Psoas muscle (tissue), 8 donors: ENCODE measurements at places on chromosomes 4 and X.

DNA sequence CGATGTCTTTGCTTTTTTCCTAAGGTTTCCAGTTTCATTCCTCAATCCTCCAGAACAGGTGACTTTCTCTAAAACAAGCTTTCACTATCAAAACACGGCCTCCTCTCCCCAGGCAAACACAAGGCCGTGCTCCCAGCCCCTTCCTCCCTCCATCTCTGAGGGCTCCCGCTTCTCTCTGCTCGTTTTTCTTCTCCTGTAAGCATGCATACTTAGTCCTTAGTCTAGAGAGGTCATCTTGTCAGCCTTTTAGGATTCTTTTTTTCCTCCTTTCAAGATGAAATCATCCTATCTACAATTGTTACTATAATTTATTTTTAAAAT, 18.7 kb downstream of the DCTD start:
- DNase-seq, result no peak

DNA sequence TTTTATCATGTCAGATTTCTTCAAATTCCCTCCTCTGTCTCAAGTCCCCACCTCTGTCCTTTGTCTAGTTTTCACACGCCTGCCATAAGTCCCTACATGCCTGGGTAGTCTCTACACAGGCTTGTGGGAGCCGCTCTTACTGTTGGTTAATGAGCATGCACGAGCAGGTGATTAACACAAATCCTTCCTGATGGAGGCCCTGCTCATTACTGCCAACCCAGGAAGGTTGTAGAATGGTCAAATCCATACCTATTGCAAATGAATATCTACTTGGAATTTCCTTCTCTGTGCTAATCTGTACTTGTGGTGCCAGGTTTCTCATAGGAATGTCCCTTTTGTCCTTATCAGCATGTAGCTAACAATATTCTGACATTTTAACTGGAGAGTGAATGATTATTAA, 208.4 kb upstream of the HDX start:
- DNase-seq, result no peak

DNA sequence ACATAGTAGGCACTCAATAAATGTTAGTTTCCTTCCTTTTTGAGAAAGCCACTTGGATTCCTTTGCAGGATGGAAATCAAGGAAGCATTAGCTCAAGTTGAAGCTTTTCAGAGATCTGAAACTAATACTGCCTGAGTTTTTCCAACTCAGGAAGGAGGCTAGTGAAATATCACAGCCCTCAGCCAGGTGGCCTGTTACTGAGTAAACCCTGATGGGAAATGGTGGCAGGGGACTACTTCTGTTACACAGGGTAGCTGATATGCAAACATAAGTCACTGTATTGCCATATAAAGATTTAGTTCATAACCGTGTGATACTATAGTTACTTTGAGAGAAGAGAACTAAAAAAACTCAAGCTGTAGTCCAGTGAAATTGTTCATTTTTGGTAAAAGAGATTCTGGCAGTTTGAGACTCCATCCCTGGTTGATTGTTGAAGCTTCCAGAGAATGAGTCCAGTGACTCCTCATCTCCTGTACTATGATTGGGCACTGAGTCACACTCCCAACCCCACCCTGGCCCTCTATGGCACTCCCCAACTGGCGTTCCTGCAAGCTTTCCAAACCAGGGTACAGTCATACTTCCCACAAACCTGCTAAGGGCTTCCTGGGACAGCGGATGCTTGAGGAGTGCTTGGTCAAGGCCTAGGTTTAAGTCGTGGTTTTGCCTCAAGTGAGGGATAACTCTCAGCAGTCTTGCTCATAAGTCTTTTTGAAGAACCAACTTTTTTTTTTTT, 81.8 kb downstream of the MID1IP1 start:
- DNase-seq, result no peak

GRCh38 chr4:99885063-99885664, 9.1 kb downstream of the LAMTOR3 start:
- DNase-seq, result no peak

- no peak for DNase-seq
These were observed 211.7 kb downstream of the SLC4A4 start for GRCh38 chr4:71550220-71551165.

DNA sequence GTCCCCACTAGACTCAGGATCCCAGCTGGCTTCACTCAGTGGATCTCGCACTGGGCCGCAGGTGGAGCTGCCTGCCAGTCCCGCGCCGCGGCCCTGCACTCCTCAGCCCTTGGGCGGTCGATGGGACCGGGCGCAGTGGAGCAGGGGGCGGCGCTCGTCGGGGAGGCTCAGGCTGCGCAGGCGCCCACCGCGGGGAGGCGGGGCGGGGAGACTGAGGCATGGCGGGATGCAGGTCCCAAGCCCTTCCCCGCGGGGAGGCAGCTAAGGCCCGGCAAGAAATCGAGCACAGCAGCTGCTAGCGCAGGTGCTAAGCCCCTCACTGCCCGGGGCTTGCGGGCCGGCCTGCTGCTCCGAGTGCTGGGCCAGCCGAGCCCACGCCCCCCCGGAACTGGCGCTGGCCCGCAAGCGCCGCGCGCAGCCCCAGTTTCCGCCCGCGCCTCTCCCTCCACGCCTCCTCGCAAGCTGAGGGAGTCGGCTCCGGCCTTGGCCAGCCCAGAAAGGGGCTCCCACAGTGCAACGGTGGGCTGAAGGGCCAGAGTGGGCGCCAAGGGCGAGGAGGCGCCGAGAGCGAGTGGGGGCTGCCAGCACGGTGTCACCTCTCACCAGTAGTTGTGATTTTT, 1038.0 kb downstream of the PCDH19 start:
- DNase-seq, result no peak

- no peak for DNase-seq
These were observed 333.8 kb downstream of the C4orf33 start for GRCh38 chr4:129429581-129430320.

DNA sequence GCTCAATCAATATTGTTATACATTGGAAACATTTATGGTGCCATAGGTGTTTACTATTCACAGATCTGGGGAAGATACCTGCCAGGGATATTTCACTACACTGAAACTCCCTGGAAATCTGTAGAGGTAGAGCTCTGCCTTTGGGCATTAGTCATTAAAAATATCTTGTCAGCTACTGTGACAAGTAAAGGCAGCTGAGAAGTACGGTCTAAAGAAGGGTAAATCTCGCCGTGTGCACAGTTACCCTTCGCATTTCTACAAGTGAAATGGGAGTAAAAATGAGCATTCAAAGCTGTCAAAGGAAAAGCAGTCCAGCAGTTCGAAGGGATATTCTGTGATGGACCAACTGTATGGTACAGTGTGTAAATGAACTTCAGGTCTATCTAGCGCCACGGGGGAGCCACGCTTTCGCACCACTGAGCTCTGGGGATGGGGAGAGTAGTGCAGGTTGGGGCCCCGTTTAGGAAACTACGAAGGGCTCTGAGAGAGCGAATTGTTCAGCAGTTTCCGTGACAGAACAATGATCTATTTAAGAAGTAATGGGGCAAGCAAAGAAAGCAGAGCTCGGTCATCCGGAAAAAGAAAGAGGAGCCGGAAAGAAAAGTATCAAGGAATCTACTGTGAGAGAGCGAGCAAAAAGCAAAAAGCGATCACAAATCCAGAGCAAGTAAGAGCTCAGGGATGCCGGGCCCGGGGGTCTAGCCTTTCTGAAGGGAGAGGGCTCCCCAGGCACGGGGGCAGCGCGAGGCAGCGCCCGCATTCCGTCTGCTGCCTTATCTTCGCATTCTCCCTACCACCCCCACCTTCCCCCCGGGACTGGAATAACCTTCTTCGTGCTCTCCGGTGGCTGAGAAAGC, 646 bp downstream of the TIGD4 start:
- DNase-seq, result no peak

- no peak for DNase-seq
These were observed 173.9 kb downstream of the RTL9 start for GRCh38 chrX:110532581-110532931.

DNA sequence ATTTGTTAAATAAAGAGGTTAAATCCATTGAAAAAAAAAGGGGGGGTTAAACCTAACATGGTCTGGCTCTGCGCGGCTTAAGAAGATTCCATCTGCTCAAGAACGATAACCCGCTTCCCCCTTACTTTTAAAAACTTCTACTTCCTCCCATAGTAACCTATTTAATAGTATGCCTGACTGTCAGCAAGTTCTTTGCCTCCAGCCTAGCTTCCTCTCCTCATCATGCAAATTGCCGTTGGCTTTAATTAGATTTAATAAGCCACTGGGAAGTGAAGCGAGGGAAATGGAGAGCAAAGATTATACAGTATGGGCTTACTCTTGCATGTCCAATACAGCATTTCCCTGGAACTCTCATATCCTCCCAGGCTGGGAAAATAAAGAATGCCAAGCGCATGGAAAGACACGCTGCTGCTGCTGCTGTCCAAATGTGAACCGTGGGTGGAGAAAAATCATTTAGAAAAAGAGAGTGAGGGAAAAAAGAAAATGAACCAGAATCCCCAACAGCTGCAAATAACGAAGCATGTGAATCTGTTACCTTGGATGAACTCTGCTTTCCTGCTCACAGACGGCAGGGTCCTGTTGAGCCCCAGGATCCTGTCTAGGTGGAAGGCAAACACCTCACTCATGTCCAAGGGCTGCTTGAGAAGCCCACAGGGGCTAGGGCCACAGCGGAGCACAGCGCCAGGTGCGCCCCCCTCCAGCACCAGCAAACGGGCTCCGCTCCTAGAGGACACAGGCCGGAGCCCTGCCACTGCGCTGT, 2.7 kb downstream of the GASK1B start:
- no peak for DNase-seq

- DNase-seq, result no peak
These were observed 32.0 kb downstream of the EVC start for GRCh38 chr4:5742968-5743367.

DNA sequence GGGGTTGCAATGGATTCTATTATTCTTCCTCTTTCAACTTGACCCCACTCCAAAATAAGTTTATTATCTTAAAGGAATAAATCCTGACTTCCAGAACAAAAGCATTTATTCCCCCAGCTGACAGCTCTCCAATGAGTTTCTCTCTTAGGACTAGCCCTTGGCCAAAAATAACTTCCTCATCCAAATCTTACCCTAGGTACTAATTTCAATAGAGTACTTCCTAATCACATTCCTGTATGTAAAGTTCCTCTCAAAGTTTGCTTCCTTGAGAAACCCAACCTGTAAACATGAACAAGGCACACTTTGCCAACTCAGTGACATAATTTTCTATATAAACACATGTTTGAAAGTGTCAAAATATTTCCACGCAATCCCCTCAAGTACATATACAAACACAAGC, 671.2 kb upstream of the GALNTL6 start:
- no peak for DNase-seq

DNA sequence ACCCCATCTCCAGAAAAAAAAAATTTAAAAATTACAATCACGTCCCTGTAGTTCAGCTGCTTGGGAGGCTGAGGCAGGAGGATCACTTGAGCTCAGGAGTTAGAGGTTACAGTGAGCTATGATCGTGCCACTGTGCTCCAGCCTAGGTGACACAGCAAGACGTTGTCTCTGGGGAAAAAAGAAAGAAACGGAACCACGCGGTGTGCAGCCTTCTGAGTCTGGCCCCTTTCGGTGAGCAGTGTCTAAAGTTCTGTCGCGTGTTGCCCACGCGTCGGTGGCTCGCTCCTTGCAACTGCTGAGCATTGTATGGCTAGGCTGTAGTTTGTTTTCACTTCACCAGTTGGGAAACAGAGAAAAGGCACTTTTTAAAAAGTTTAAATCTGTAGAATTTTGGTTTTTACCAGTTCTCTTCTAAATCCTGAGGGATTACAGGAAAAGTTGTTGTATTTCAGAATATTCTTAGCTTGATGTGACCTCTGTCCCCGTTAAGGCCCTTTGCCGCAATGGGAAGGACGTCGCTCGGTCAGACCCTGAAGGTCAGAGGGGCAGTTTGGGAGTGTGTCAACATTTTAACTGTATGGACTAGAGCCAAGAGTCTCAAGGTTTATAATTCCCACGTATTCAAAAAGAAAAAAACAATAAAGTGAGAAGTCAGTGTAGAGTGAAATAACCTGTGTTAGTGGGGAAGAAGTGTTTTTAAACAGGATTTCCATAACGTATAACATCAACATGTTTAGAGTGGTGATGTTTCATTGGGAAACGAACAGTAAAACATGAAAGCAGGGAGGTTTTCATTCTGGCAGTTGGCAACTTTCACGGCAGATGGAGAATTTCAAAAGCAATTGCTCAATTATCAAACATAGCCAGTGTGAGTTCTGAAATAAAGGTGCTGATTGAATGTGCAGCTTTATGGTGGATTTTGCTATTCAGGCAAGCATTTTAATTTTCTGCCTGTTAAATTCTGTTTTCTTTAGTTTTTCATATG, 45.8 kb upstream of the MSANTD1 start:
- no peak for DNase-seq

DNA sequence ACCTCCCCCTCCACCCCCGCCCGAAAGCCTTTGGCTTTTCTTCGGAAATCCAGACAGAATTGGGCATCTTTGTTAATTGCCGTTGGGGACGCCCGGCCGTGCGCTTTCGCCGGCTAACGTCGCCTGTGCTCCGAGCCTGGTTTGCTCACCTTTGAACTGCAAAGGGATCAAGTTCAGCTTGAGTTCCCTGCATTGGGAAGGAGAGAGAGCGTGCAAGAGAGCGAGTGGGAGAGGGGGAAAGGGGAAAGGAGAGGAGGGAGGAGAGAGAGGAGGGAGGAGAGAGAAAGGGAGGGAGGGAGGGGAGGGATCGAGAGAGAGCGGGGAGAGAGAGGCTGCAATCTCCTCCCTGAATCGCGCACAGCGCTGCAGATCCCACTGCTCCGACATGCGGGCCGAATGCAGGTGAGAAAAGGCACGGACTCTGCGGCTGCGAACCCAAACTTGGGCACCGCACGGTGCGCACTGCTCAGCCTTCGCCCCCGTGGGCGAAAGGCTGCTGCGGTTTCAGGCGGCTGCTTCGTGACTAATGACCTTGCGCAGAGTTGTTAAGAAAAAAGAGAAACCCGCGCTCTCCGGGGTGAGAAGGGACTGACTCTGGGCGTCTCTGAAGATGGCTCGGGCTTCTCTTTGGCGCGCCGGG, at the start of gene PCDH7:
PCDH7 (plus strand) TSS at position 349 of the 640 bp plus-strand sequence. CDS start 1,054 bp downstream, outside the sequence.
- DNase-seq, result no peak

- DNase-seq, result no peak
These were observed 2086.5 kb upstream of the TENM3 start for GRCh38 chr4:180156684-180157083.

- no peak for DNase-seq
These were observed 66.4 kb upstream of the C4orf54 start for GRCh38 chr4:99724067-99724466.

GRCh38 chr4:100960232-100960631, 387.1 kb downstream of the PPP3CA start:
- no peak for DNase-seq
